ENCODE measurements at places on chromosomes 12 and 14.

DNA sequence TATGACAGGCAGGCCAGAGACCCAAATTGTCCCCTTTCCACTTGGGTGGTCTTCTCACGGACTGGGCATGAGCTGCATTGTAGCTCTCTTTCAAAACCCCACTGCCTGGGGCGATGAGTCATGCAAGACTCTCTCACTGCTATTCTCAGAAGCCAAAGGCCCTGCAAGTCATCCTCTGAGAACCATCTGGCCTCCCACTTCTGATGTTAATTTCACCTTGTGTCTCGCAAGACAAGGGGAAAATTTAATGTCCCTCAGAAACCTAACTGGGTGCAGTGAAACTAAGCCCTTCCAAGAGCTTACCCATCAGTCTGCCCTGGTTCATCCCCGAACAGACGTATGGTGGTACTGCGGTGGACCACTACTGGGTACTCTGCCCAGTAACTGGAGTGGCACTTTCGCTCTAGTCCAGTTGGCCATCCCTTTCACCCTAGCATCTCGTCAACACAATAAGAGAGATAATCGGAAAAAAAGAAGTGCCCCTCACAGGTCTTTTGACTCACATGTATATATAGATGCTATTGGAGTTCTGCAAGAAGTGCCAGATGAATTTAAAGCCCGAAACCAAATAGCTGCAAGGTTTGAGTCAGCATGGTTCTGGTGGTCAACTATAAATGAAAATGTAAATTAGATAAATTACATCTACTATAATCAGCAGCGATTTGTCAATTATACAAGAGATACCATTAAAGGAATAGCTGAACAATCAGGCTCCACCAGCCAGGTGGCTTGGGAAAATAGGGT lies 31.3 kb upstream of the LALBA start:
- H3K27ac ChIP-seq, result no peak overlapping the region
- no peaks in the 10 kb centered on the region for H3K36me3 ChIP-seq
- no peak for DNase-seq
- no peaks in the 10 kb centered on the region for H3K27me3 ChIP-seq
- no peaks in the 10 kb centered on the region for H3K4me1 ChIP-seq

GRCh38 chr14:42523666-42524065 lies 917.0 kb downstream of the LRFN5 start:
- no peak overlapping the region for H3K27ac ChIP-seq
- H3K4me3 ChIP-seq, result no peak overlapping the region
- no peak for DNase-seq
- no peaks in the 10 kb centered on the region for H3K27me3 ChIP-seq

- peak overlapping the region; percentile 51 for H3K4me3 ChIP-seq
- H3K4me1 ChIP-seq, result no peaks in the 10 kb centered on the region
- no peaks in the 10 kb centered on the region for H3K27me3 ChIP-seq
- DNase-seq, result no peak
- peak overlapping the region; percentile 96 for H3K27ac ChIP-seq
Measured at GRCh38 chr12:98504368-98504617, 11.1 kb upstream of the TMPO start.

DNA sequence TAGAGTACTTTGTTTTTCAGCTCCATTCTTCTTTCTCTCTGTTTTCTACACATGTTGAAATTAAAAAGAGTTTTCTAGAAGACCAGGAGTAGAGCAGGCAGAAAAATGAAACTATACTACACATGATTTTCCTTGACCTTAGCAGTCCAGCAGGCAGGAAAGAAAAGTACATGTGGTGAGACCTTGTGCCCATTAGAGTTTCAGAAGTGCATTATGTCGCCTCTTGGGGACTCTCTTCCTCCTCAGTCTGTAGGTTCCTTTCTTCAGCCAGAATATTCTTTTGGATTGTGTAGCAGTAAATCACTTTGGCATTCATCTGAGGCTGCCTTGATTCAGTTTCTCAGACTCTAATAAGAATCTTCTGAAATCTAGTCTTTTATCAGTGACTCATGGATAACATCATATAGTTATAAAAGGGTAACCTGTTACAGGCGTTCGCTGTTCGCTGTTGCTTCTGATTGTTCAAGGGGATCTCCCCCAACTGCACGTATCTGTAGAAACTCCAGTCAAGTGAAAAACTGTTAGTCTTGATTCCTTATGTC lies 161.8 kb downstream of the ANO4 start:
- no peak overlapping the region for H3K4me3 ChIP-seq
- H3K27ac ChIP-seq, result no peak overlapping the region
- H3K4me1 ChIP-seq, result no peaks in the 10 kb centered on the region

DNA sequence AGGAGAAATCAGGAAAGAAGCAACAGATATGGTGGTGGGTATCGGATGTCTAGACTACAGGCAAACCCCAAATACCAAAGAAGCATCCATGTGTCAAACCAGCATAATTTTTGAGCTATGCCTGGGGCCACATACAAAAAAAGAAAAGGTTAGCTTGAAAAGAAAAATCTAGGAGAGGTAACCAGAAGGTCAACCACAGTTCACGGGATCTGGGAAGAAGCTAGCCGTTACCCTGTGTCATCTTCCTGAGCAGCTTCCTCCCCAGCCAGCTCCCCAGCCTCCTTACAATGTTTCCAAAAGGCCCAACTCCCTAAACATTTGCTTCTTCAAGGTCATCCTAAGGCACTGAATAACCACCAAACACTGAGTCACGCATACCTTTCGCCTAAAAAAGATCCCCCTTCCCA lies 3.1 kb downstream of the SINHCAF start:
- peak; percentile 24 for DNase-seq
- H3K4me3 ChIP-seq, result peak overlapping the region; percentile 80
- H3K36me3 ChIP-seq, result no peaks in the 10 kb centered on the region
- H3K4me1 ChIP-seq, result no peaks in the 10 kb centered on the region

DNA sequence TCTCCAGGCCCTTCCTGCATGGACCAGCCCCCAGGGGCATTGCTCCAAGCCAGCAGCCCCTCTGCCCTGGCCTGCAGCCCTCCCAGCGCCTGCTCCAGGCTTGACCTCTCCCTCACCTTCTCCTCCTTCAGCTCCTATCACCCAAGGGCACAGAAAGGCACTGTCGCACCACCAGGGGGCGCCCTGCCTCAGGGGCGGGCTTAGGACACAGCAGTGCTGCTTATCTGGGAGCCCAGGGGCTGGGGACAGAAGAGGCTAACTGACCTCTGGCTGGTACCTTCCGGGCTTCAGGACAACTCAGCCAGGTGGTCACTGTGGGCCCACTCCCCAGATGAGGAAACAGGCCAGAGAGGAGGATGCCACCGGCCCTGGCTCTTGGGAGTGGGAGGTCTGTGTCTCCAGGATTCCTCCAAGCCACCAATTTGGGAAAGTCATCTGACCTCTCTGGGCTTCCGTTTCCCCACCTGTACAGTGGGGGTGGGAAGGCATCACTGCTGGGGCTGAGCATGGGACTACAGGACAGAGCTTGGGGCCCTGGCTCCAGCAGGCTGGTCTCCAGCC lies 25.3 kb upstream of the GPR132 start:
- peak overlapping the region; percentile 93 for H3K27ac ChIP-seq
- no peak overlapping the region for H3K4me3 ChIP-seq
- H3K36me3 ChIP-seq, result no peaks in the 10 kb centered on the region

- no peaks in the 10 kb centered on the region for H3K36me3 ChIP-seq
- no peaks in the 10 kb centered on the region for H3K27me3 ChIP-seq
- DNase-seq, result peak; percentile 66
- H3K4me1 ChIP-seq, result no peaks in the 10 kb centered on the region
- H3K27ac ChIP-seq, result no peak overlapping the region
Measured at GRCh38 chr14:71647086-71647784, 285.0 kb upstream of the RGS6 start.

DNA sequence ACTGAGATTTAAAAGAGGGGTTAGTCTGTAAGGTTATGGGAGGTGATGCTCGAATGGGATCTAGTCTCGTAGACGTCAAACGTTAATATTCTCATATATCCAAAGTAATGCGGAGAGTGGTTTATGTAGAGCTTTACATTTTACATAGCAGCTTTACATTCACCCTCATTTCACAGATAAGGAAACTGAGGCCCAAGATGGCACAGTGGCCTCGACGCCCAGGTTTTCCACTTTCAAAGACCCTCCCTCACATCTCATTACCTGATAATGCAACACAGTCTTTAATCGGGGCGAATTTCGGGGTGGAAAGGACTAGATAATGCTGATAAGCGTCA lies 450 bp upstream of the TDG start:
- H3K4me1 ChIP-seq, result peaks cover 2% of the 10 kb centered on the region
- H3K27me3 ChIP-seq, result no peaks in the 10 kb centered on the region

DNA sequence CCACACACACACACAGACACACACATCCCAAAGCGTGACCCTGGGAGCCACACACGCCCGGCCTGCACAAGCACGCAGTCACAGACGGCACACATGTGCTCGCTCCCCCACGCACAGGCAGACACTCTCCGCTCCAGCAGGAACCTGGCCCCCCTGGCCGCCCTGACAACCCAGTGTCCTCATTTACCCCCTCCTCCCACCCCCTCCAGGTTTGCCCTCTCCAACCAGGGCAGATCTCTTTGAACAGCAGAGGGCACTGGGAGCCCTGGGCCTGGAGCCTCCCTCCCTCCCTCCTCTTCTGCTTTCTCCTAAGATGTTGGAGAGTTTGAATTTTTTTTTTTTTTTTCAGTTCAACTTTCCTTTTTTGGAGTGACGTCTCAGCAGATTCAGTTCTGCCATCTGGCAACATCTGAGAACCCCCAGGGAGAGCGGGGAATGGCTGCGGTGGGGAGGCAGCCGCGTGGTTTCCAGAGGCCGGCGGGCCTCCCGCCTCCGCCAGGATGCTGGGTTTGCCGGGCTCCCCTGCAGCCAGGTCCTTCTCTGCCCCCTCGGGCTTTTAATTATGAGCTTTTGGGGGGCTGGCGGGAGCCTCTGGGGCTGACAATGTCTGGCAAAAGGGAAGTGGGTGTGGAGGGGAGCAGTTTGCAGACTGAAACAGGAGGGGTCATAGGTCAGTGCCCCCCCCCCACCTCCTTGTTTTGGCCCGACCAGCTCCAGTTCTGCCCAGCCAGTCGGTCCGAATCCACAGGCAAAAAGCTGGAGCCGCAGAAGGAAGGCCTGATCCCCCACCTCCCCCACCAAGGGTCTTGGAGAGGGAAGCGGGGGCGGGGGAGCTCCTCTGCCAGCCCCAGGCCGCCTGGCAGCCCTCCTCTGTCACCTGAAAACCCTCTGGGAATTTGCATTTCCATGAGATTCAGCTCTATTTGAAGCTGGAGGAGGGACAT lies 1.3 kb upstream of the NCOR2 start:
- H3K4me3 ChIP-seq, result no peak overlapping the region
- DNase-seq, result peak; percentile 67
- H3K27me3 ChIP-seq, result no peaks in the 10 kb centered on the region

DNA sequence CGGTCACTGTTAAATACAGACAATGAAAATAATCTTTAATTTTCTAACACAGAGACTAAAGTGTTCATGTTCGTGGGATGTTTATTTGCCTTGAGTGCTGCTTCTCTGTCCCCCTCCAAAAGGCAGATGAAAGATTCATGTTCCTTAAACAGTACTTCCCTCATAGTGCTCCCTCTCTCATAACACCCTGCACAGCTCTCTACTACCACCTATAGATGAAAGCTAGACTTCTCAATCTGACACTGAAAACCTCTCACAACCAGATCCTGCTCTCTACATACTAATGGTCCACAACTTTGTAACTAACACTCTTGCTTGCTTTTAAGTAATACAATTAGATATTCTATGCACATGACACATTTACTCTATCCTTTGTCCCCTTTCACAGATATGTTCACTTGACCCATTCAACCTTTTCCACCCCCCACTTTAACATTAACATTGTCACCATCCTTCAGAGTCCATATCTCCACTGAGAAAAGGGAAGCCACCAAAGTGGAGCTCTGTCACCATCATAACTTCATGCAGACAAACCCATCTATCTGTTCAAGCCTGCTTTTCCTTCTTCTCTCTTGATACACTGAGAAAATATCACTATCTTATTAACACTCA lies 266.4 kb upstream of the USP15 start:
- H3K27ac ChIP-seq, result no peak overlapping the region
- H3K4me3 ChIP-seq, result no peak overlapping the region
- no peaks in the 10 kb centered on the region for H3K4me1 ChIP-seq

GRCh38 chr14:76754586-76754985 lies 6.7 kb upstream of the VASH1 start:
- H3K4me3 ChIP-seq, result no peak overlapping the region
- H3K4me1 ChIP-seq, result no peaks in the 10 kb centered on the region
- no peaks in the 10 kb centered on the region for H3K36me3 ChIP-seq
- DNase-seq, result peak; percentile 5

DNA sequence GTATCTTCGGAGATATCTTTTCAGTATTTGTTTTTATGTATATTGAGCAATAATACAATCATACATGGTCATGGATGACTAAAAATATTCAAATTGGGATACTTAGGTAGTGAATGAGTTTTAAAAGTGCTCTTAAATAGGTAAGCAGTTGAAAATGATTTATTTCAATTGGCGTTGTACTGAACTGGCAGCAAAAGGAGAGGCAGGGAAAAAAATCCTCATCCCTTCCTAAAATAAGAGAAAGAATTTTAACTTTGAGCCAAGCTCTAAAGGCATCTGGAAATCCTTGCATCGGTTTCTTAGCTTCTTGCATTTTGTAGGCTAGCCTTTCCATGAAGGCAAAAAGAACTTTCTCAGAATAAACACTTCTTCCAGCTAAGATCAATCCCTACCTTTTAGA lies 125.2 kb downstream of the MGST1 start:
- no peak for DNase-seq
- no peaks in the 10 kb centered on the region for H3K36me3 ChIP-seq
- H3K27me3 ChIP-seq, result no peaks in the 10 kb centered on the region
- H3K4me3 ChIP-seq, result no peak overlapping the region
- no peaks in the 10 kb centered on the region for H3K4me1 ChIP-seq
